ENCODE measurements at places on chromosomes 7 and 10.

DNA sequence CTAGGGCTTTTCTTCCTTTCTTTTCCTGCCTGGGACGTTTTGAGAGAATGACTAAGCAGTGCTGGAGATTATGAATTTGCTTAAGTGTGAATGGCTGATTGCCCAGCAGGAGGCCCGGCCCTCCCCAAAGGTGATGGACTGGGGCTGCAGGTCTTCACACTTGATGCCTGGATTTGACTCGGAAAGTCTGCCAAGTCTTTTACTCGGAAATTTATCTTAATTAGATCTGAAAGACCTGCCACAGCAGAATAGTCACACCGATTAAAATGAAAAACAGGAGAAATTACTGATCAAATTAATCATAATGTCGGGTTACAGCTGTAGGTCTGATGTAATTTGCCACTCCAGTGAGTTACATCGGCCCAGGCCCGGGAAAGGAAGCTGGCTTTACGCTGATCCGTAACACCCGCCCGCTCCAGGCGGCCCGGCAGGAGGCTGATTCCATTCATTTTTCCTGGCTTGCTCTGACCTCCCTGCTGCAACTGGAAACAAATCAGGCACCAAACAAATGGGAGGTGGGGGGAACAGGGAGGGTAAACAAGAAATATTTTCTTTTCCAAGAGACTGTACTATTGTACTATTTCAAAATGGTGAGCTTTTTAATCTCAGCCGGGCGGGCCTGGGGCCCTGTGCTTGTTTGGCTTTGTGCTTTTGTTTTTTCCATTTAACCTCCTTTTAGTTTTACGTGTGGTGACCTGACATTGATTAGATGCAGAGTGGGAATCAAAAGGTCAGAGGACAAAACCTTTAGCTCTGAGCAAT, 212.4 kb upstream of the YAE1 start:
- ATAC-seq: no peak

DNA sequence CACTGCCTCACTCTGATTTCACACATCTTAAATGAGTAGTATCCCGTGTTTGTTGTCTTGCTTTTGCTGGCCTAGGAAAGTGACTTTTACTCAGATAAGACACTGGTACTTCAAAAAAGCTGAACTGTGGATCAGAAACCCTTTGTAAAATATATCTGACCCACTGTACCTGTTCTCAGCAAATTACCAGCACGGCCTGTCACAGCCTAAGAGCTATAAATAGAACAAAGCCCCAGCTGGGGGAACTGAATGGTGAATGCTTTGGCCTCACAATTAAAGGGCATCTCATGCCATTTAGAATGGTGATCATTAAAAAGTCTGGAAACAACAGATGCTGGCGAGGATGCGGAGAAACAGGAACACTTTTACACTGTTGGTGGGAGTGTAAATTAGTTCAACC, 76.1 kb downstream of the CREB3L2 start:
- ATAC-seq: no peak

DNA sequence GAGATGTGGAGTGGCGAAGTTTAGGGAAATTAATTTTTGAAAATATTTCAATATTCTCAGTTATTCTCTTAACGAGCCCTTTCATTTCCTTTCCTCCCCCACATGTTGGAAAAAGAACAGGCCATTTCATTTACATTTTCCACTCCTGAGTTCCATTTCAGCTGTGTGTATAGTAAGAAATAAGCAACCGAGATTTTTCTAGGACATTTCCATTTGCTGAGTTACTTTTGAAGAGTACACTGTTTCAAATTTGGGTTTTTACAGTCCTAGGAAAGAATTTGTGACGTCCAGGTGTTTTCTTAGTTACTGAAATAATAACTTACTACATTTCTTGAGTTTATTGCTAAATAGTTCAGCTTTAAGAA, 1.2 kb downstream of the SEPTIN7 start:
- ATAC-seq: no peak

DNA sequence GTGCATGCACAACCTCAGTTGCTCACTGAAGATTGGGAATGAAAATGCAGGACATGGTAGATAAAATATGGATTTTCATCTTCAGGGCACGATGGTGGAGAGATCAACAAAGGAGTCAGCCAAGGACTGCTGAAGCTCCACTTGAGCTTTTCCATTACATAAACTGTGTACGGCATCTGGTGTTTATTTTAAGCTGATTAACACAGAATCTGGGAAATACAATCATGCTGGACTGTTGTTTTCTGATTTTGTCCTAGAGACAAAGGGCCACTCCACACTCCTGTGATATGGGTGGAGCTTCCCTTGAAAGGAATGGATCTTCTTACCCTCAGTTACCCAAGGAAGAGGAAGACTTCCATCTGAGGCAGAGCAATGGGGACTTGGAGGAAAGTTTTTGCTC, 120.6 kb downstream of the SAMD9 start:
- ATAC-seq: no peak

- peak; percentile 38 for ATAC-seq
Observed at GRCh38 chr7:231030-231857, 38.9 kb downstream of the FAM20C start.

Measured in stimulated activated memory B cell treated with anti-CD40 and anti-IgM and Interleukin-4, amounts not matched to agents 10 μg/mL and 1 μg/mL and 100 μg/mL, for 72 hours (primary cell).